ENCODE measurements at places on chromosomes 2 and 18.

- DNase-seq, result no peak
Observed at GRCh38 chr2:177175917-177176668, 36.5 kb upstream of the HNRNPA3 start.

DNA sequence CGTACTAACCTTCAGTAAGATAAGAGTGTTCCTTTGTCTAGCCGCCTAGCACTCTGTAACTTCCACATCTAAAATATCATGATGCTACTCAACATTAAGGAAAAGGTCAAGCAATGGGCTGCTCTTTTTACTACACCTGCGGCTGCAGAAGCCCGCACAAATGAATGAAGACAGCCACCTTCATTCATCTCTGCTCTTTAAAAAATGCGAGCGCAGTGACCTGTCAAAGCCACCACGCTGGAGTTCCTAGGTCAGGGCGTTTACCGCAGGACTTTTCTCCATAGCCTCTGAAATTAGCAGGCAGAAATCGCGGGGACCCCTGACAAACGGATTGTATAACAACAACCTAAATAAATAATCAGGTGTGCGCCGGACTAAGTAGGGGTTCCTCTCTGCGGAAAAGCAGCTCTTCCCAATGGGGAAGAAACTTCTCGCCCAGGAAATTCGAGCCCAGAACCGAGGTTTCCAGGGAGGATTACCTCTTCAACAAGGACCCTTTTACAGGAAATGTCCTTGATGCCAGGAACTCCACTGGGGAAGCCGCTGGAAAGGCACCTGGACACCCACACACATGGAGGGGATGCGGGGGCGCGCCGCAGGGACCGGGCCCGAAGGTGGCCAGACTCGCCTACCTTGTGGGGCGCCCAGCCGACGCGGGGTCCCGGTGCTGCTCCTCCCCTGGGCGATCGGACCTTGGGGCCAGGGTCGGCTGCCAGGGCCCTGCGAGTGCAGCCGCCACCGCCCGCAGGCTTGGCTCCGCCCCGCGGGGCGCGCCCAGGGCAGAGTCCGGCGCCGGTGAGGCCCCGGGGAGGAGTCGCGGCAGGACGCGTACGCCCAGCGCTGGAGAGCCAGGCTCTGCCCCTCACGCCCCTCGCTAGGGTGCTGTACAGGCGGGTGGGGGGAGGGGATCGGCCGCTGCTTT is at the start of gene CCDC68:
TSS of gene CCDC68 (minus strand) at position 758 of the 922 bp plus-strand sequence. CDS start 16,670 bp downstream, outside the sequence.
- DNase-seq, result no peak

DNA sequence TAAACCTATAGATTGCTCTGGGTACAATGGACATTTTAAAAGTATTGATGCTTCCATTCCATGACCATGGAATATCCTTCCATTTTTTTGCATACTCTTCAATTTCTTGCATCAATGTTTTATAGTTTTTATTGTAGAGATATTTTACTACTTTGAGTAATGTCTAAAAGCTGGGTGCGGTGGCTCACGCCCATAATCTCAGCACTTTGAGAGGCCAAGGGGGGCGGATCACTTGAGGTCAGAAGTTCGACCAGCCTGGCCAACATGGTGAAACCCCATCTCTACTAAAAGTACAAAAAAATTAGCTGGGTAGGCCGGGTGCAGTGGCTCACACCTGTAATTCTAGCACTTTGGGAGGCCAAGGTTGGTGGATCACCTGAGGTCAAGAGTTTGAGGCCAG is 88.5 kb downstream of the TLK1 start:
- DNase-seq, result no peak

GRCh38 chr18:21831413-21831831 is 90.8 kb downstream of the MIB1 start:
- no peak for DNase-seq

GRCh38 chr18:61823595-61823994 is 69.2 kb downstream of the RNF152 start:
- DNase-seq, result no peak

- DNase-seq, result no peak
Observed at GRCh38 chr2:169438466-169439072, 40.7 kb upstream of the BBS5 start.

DNA sequence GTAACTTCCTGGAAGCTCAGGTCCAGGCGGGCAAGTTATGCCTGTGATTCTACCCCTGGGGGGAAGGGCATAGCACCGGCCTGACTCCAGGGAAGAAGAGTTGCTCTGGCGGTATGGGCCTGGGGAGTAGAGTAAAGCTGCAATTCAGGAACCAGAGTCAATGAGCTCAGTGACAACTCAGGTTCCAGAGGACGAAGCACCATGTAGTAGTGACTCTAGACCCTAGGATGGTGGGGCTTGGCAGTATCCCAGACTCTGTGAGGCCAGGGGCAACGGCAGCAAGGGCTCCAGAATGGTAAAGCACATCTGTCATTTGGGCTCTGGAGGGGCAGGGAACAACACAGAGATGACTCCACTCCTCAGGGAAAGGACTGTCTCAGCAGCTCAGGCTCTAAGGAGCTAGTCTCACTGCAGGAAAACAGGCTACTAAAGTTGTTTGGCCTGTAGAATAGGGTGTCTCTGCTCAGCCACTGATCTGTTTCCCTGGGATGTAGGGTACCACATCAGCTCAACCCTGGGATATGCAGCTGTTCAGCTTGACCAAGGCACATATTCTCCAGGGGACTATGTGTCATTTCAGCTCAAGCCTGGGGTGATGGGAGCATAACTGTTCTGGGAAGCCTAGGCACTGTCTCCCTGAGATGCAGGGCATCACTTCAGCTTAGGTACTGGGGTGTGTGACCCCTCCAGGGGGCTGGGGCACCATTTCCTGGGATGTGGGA is 36.2 kb upstream of the RHOB start:
- no peak for DNase-seq

DNA sequence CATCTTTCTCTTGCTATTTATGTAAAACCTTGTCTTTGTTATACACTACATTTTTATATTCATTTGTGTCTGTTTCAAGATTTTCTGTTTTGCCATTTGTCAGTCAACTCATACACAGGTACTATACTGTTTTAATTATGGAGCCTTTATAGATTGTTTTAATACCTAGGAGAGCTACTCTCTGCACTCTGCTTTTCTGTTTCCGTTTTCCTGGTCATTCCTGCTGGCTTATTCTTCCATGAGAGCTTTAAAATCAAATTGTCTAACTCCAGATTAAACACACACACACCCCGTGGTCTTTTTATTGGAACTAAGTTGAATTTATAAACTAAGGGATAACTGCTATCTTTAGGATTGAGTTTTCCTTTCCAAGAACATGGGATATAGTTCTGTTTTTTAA is 161.2 kb downstream of the RTN4 start:
- no peak for DNase-seq

GRCh38 chr2:61493523-61493942 is 22.6 kb upstream of the USP34 start:
- DNase-seq, result no peak

DNA sequence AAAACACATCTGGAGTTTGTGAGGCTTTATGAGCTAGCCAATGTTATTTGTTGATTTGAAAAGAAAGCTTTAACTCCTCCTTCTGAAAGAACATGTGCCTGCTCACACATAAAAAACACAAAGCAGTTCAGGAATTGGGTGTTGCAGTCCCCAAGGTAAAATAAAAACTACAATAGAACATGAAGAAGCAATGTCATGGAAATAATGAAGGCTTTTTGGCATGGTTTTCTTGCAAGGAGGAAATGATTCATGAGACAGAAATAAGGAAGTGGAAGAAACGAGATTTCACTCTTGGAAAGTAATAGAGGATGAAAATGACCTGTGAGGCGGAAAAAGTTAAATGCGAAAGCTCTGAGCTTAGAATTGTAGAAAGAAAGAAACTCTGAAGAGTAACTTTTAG is 81.1 kb downstream of the TRIB2 start:
- no peak for DNase-seq

DNA sequence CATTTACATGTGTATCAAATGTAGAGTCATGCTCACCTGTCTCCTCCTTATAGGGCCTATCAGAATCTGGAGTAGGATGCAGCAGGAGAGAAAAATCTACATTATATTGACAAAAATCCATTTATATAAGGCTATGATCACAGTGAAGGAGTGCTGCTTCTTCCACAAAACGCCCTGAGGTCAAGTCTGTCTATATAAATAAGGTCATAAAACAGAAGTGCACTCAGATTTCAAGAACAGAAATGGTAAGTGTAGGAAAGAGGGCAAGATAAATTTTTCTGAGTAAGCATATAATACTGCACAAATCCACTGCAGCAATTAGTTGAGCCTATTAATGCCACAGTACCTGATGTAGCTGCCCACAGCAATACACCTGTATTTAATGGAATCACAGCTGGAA is 51.8 kb downstream of the COL5A2 start:
- no peak for DNase-seq

DNA sequence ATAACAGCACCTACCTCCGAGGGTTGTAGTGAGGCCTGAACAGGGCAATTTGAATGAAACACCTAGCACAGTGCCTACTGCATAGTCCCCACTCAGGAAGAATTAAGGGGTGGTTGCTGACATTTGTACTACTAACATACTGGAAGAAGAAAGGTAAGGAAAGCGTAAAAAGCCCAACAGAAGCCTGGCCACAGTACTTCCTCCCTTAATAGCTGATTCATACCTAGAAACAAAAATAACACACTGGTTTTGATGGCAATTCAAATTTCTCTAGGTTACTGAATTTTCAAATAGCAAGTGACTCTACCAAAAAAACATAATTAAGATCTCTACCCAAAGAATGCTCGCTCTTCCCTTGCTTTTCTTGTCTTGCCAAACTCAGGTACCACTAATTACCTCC is 16.2 kb downstream of the SUCLG1 start:
- no peak for DNase-seq

- DNase-seq, result no peak
Observed at GRCh38 chr18:55141318-55141717, 182.1 kb upstream of the CCDC68 start.

DNA sequence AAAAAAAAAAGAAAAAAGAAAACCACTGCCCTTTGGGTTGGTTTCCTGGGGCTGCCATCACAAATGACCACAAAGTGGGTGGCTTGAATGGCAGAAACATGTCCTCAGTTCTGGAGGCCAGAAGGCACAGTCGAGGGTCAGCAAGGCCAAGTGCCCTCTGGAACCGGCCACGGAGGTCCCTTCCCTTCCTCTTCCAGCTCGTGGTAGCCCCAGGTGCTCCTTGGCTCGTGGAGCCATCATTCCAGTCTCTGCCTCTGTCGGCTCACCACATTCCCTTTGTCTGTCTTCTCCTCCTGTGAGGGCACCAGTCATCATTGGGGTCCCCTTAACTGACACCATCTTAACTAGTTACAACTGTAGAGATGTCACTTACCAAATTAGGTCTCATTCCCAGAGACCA is 8.5 kb upstream of the NFATC1 start:
- no peak for DNase-seq

DNA sequence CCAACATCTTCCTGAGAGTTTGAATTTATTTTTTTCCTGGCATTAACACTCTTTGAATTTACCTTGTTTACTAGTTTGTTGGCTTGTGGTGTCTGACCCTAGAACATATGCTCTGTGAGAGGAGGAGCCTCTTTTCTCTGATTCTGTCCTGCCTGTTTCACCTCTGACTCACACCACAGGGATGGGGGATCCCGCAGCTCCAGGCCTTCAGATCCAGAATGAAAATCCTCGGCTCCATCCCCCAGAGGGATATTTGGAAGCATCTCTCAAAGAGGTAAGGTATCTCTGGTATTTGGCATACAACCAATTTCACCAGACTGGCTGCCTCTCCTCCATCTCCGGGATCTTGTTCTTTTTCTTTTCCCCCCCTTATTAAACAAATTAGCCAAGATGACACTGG is 104.7 kb downstream of the GPR39 start:
- DNase-seq, result no peak

GRCh38 chr2:40087434-40087833 is 308.4 kb upstream of the THUMPD2 start:
- DNase-seq, result no peak

- DNase-seq, result no peak
Observed at GRCh38 chr2:74149247-74149525, 1.5 kb upstream of the BOLA3 start.

DNA sequence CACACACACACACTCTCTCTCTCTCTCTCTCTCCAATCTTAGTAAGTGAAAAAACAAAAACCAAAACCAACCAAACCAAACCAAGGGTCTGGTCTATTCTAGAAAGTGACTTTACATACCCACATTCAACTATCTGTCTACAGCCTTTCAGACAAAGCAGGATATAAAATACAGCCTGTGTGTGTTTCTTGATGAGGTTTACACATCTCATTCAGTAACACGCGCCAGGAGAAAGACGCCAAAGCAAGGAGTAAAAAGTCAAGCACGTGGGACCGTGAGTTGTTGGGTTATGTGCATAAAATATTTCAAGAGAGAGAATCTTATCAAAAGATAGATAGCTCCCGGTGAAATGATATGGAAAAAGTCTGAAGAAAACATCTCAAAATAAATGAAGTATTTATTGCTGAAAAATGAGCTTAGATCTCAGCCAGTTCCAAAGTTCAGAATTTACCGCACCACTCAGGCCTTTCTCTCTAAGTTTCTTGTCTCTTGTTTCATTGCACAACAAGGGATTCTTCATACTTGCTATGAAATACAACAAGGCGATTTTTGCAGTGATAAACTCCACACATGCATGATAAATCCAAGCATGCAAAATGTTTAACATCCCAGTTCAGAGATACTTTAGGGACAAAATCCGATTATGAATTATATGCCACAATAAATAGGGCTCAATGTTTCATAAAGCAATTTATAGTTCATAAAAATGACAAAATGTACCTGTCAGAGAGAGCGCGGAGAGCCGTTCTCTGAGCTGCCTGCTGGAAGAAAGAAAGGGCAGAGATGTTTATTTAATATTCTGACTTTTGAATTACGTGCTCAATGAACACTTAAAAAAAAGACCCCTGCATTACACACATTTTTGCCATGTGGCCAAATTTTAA is 159.3 kb upstream of the REV1 start:
- DNase-seq, result no peak

DNA sequence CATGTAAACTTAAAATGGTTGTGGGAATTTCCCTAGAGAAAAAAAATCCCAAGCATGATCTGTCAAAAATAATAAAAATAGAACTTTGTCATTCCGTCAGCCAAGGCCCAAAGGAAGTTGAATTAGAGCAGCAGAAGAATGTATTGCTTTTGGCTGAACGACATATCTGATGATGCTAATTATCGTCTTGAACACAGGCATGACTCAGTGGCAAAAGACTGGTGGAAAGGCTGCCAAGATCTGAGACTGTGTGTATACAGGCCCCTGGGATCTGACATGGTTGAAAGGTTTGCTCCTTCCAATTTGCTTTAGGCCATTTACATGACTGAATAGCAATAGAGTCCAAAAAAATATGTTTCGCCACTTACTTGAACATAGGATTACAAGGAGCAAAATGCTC is 1057.1 kb upstream of the CRIM1 start:
- no peak for DNase-seq

GRCh38 chr2:142980246-142981068 is 103.0 kb downstream of the KYNU start:
- no peak for DNase-seq

All from stimulated activated CD4-positive, alpha-beta T cell treated with anti-CD3 and anti-CD28 coated beads, TNF-alpha, amount 100 ng/mL, for 1 hour (primary cell).